ENCODE measurements at places on chromosomes 5 and 9. TPM values are rescaled to one million over a fixed set of nuclear protein-coding genes. Genes with fewer than 3 reads are reported as not detected.

HACD4 gene
- total RNA-seq, result 17.5 TPM

PRPF4 gene
- 31.1 TPM for total RNA-seq

NTRK2 gene
- total RNA-seq, result not detected

EIF4E1B gene
- total RNA-seq, result not detected

RGS14 gene
- total RNA-seq, result 113 TPM

GLT6D1 gene
- not detected for total RNA-seq

SPATA31C1 gene
- not detected for total RNA-seq

PRSS3 gene
- not detected for total RNA-seq

Data from activated naive CD8-positive, alpha-beta T cell treated with anti-CD3 and anti-CD28 coated beads, Interleukin-2, amount 10 ng/mL, durations not matched to agents 7 days and 5 days (primary cell).